CD4-positive, alpha-beta memory T cell (primary cell): ENCODE measurements at places on chromosomes 1 and 21.

GRCh38 chr1:167455786-167456446, 62.4 kb downstream of the CD247 start:
- DNase-seq: no peak

- DNase-seq: no peak
Observed at GRCh38 chr1:53896635-53897229, 2.7 kb downstream of the DIO1 start.

DNA sequence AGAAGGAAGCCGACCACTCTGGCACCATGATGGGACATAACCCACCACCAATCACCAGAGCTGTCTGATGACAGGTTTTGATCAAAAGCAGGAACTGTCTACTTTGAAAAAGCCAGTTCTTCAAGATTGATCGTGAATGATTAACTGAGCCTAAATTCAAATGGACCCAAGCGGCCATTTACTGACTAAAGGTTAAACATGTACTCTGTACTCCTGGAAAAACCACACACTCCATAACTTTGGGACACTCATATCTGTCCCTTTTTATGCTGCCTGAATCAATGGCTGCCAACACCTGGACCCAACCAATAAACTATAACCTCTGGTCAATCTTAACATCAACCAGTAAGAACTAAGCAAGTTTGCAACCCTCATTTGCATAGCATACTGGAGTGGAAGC, 206.6 kb downstream of the URB2 start:
- no peak for DNase-seq

- DNase-seq: peak; percentile 94
Observed at GRCh38 chr1:37474046-37474696, at the start of gene ZC3H12A. Gene ZC3H12A (plus strand): TSS chr1:37474580. CDS start chr1:37475497, 917 bp downstream.

DNA sequence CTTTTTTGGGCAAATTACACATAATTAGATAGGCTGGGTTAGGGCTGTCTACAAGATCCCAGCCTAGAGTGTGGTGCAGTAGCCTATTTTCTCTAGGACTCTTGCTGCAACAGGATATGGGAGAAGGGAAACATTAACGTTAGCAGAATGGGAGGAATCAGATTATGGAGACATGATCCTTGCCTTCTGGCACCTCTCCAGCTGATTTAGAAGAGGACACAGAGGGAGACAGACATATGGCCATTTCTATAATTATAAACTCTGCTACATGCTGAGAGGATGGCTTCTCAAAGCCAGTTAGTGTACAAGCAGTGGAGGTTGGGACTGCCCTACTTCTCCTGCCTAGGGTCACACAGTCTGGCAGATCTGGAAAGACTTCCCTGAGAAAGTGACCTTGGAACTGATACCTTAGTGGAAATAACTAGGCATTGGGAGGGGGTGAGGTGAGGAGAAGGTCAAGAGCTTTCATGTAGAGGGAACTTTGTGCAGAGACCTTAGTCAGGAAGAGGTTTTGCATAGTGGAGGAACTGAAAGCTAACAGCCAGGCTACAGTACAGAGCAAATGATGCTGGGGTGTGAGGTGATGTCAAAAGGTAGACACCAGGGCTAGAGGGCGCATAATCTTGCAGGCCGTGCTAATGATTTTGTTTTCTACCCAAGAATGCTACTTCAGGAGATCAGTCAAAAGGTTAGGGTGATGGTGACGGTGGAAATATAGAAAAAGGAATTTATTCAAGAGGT, 1.2 kb upstream of the CD1D start:
- no peak for DNase-seq

DNA sequence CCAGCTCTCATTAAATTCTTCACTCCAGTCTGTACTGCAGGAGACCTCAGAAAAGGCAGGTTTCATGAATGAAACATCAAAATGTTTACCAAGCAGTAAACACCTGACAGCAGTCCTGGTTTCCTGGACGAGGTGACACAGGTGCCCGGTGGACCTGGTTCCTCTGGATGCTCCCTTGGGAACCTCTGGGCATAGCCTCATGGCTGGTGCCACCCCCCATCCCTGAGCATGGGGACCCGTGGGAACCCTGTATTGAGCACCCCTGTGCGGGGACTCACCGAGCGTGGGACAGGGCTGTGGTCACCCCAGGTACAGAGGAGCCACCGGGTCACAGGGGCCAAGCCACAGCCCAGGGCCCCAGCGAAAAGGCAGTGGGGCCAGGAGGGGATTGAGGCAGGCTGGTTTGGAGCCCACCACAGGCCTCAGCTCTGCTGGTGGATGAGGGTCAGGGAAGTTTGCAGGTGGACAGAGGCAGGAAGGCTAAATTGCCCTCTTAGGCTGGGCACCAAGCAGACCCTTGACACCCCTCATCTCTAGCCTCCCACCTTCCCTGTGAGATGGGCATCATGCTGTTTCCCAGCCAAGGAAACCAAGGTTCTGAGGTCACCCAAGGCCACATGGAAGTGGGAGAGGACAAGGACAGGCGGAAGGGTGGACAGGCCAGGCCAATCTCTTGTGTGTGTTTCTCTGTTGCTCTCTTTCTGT, 158.4 kb downstream of the PTPRU start:
- DNase-seq: no peak

- DNase-seq: no peak
Observed at GRCh38 chr1:70039485-70039884, 165.9 kb downstream of the LRRC40 start.

GRCh38 chr1:245007852-245008251, 143.5 kb upstream of the HNRNPU start:
- DNase-seq: no peak

DNA sequence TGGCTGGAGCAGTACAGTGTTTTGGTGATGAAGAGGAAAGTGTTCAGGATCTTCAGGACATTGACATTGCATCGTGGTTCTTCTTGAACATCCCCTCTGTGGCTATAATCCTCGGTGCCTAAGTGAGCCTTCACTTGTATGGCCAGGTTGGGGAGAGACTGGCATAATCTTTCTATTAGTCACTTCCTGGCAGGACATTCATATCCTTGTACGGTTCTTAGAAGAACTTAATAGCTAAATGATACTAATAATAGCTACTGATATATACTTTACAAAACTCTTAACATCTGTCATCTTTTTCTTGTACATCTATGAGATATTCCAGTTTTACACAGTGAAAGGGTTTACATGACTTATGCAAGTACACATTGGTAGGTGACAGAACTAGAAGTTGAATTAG, 35.8 kb downstream of the CELF3 start:
- no peak for DNase-seq

DNA sequence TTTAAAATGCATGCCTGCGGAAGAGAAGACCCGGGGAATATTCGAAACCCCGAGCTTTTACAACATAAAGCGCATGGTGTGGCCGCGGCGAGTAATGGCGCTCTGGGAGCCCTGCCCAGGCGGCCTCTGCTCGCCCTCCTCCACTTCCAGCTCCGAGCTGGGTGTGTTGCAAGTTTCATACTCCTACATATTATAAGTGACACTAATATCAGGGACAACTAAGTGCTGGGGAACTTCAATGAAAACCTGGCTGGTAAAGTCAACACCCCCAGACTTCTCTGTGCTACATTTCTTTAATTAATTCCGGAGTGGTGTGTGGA, 11.8 kb downstream of the SIM2 start:
- DNase-seq: no peak

DNA sequence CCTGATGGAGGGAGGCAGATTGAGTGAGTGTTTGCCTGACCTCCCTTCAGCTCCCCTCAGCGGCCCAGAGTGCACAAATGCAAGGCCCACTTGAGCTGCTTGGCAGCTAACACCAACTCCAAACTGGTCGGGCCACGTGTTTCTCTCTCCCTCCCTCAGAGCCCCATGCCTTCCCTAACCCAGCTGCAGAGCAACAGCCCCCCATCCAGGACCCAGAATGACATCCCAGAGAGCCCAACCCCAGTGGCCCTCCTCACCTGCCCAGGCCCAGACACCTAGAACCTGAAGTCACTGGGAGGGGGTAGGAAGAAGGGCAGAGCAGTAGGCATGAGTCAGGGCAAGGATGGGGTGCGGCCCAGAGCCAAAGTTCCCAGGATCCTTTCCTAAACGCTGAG, 789 bp upstream of the S100A14 start:
- DNase-seq: no peak

DNA sequence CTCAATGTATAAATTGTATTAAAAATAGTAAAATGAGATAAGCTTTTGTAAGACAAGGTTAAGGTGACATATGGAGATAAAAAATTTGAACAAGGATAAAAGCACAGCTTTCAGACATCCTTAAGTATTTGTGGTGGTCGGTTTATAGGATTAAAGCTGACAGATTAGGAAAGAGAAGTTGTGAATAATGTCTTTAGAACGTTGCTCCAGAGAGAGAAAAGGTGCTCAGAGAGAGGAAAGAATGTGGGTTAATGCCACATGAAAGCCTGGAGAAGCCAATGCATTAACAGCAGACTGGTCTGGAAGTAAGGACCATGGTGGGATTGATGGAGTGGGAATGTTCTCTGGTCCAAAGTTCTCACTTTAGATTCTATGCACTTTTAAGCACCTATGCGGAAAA, 44.8 kb downstream of the ATP6V1G3 start:
- no peak for DNase-seq

DNA sequence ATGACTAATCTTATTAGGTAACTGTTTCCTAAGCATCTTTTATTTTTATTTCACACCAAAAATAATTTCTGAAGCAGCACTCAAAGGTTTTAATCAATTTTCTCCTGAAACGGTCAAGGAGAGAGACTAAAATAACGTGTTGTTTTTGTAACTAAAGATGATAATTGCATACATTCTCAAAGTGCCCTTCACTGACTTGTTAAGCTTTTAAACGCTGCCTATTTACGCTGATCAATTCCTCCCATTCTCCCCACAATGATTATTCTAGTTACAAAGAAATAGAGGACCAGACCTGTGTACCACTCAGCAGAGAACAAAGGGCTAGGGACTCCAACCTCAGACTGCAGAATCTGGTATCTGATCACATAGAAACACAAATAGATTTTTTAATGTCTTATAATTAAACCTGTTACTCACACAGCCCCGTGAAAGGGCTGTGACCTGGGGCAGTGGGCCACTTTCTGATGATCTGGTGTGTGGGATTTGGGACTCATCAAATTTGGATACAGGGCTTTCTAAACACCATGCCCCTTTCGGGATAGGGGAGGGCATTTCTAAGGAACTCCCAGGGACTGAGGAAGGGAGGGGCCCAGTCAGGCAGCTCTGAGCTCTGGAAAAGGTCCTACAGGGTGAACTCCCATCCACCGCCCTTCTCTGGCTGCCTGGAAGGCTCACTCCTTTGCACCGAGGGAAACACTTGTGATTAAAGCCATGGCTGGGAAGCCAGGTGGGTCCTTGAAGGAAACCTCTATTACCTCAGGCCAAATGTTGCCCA, 65.2 kb downstream of the BCAR3 start:
- DNase-seq: no peak

GRCh38 chr1:22447621-22448111, 4.0 kb upstream of the ZBTB40 start:
- no peak for DNase-seq

DNA sequence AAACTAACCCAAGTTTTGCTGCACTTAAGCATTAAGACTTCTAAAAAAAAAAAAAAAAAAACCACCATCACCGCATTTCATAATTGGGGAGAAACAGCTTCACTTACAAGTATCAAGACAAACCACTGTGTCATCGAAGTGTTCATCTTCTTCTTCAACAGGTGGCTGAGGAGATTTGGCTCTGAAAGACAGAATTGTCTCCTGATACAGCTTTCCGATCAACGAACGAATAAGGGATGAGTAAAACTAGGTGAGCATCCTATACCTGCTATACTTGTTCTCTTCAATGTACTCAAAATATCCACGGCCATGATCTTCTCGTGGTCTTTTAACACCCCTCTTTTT, 2.0 kb downstream of the HNRNPU start:
- no peak for DNase-seq

DNA sequence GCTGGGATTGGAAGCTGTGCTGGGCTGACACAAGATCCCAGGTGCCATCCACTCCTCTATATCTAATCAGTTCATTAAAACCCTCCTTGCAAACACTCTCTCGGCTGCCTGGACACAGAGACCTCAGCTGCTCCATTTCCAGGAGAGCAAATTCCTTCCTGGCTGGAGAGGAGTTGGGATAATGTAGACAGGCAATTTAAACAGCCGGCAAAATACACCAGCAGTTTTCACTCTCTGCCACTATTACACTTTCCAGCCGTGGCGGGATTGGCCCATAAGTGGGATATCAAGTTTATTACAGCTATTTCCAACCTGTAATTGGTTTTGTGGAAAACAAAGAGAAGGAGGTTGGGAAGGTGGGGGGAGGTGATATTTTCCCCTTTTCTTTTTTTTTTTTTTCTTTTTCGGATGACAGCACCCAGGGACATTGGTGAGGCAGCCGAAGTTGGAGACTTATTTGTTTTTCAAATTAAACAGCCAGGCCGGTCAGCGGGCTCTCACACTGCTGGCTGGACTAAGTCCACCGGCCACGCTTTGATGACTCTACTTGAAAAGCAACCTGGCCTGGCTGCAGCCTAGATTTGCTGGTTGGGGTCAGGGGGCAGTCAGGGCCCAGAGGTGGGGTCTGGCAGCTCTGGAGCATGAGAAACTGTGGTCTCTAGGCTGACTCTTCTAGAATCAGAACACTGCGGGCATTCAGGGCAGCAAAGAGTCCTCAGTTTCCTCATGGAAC, 177.4 kb downstream of the IGSF21 start:
- DNase-seq: no peak

GRCh38 chr1:54485416-54485815, 62.6 kb upstream of the ACOT11 start:
- DNase-seq: no peak

DNA sequence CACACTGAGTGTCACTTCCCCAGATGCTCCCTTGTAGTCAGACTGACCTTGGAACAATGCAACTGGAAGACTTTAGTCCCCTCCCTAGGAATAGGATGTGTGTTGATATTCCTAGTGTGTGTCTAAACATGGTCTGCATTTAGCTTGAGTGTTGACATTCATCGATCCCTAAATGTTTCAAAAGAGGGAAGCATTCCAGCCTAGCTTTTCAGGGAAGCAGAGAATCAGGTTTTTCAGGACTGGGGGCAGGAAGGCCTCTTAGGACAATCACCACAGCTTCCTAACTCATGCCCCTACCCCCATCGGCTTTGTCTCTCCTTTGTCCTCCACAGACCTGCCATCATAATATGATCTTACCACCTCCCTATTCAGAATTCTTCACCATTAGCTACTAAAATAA, 43.4 kb downstream of the NMNAT2 start:
- DNase-seq: no peak

- no peak for DNase-seq
Observed at GRCh38 chr1:107806902-107807301, 158.1 kb downstream of the VAV3 start.

DNA sequence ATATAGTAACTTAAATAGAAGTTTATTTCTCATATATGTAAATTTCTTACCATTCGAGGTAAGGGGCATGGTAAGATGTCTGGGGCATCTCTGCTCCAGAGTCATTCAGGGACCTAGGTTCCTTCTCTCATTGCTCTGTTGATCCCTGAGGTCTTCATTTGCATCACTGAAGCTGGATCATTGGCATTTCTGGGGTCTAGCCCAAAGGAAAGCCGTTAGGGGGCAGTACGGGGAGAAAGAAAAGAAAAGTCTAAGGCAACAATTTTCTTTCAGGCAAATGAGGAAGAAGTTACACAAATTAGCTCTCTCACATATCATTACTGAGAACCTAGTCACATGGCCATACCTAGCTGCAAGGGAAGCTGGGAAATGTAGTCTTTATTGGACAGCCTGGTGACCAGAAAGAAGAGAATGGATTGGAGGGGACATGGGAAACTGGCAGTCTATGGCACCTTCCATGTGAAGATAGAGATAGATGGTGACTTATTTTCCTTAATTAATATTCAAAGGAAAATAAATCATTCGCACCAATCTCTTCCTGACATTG, 10.2 kb upstream of the SUSD4 start:
- DNase-seq: no peak

- DNase-seq: no peak
Observed at GRCh38 chr1:159040206-159040605, 30.5 kb downstream of the IFI16 start.

- no peak for DNase-seq
Observed at GRCh38 chr1:180933141-180933540, 20.4 kb downstream of the KIAA1614 start.
